ENCODE measurements at places on chromosomes 12 and 14. TPM values are rescaled to one million over a fixed set of nuclear protein-coding genes. Genes with fewer than 3 reads are reported as not detected.

DNA sequence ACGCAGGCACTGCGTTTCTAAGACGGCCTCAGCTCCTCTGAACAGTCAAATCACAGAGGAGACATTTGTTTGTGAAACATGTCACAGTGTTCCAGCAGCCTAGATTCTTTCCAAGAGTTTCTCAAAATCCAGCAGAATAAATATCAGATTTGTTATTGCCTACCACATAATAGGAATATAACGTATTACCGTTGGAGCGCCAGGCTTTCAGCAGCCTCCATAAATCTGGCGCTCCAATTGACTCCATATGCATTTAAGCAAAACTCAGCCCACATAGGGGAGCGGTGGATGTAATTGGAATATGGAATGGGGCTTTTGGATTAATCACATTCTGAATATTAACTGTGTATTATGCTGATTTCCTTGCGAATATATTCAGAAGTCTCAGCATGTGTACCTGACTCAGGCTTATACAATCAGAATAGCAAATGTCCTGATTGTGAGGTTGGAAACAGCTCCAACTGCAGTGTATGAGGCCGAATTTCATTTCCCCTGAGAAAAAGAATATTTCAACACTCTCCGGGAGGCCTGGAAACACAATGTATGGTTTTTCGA is 174.0 kb downstream of the ASCL4 start:
- no peak for DNase-seq

DNA sequence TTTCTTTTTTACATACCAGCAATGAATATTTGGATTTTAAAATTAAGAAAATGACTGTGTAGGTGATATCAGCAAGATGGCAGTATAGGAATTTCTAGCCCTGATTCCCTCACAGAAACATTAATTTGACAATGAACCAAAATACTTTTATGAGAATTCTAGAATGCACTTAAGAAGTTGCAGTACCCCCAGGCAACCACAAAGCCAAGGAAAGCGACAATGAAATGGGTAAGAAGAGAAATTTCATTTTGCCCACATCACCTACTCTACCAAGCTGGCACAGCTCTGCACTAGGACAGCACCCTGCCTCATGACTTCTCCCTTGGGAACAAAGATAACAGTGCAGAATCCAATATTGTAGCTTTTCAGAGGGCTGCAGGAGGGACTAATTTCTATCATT is 6.6 kb downstream of the OR9K2 start:
- no peak for DNase-seq

GRCh38 chr14:53020193-53020932 is 69.5 kb upstream of the FERMT2 start:
- DNase-seq = no peak

Gene KLRD1
- 2.8 TPM for total RNA-seq

DNA sequence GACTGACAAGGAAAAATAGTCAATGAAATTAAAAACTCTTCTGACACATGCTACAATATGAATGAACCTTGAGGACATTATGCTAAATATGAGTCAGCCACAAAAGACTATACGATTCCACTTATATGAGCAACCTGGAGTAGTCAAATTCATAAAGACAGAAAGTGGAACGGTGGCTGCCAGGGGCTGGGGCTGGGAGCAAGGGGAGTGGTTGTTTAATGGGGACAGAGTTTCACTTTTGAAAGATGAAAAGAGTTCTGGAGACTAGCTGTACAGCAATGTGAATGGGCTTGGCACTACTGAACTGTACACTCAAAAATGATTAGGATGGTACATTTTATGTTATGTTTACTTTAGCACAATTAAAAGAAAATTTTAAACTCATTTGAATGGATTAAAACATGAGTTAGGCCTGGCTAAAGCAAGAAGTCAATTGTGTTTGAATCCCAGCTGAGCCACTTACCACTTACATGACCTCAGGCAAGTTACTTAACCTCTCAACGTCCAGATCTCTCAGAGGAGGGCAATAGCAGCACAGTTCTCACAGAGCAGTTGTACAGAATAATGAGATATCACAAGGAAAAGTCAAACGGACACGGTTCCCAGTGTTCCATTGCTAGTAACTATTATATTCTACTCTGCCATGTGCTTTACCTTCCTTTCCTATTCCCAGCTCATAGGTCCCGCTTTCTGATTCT is 102.5 kb downstream of the SPTSSA start:
- DNase-seq = no peak

GRCh38 chr14:22370084-22370847 is 218.8 kb downstream of the DAD1 start:
- no peak for DNase-seq

DNA sequence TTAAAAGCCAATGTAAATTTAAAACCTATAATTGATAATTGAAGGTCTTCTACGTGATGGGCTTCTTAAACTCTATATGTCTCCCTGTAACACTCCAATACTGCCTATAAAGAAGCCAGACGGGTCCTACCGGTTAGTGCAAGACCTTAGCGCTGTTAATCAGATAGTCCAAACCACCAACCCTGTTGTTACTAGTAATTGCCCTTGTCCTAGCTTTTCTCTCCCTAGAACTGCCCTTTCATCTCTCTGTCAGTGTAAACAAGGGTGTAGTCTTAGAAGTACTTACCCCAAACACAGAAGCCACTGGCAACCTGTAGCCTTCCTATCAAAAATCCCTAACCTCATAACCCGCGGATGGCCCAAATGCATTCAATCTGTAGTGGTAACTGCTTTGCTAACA is 243.0 kb upstream of the DIO3 start:
- no peak for DNase-seq

DNA sequence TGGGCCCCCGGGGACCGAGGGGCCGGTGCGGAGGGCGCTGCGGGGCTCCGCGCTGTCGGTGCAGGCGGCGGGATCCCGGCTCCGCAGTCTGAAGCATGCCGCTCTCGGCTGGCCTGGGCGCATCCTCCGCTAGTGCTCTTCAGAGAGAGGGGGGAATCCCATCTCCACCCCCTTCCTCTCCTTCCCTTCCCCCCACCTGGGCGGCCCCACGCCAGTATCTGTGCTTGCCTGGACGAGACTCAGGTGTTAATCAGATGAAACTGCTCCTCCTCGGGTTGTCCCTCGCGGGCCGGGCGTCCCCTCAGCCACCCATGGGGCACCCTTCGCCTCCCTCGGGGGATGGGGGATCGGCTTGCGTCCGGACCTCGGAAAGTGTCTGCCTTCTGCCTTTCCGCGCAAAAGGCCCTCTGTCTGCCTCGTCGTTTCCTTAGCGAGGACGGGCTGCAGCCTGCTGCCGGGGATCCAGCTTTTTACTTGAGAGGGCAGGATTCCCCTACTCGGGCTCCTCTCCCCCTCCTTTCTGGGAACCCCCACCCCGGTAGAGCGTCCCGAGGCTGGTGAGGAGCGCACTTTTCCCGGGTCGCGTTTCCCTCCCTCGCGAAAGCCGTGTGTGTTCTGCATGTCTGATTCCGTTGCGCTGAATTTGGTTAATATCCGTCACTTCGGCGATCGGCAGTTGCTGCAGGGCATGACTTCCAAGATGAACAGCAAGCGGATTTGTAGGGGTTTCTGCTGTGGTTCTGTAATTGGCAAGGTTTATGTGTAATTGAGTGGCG is 1.1 kb downstream of the GPHN start:
- peak; percentile 63 for DNase-seq

DNA sequence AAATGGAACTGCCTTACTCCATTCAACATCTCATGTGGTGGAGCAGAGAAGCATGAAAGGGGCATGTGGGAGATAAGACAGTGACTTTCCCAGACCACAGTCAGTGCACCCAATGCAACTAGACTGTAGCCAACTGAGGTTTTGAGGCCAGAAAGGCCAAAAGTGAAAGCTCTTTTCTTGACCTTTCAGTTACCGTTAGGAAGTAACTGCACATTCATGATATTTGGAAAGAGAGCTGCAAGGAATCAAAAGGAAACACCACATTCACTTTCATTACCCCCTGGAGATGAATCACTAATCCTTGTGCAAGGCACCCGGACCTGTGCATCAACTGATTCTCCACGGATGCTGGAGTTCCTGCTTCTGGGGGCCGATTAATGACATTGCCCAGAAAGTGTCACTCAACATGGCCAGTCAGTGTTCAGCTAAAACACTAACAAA is 72.9 kb upstream of the ELK3 start:
- DNase-seq = no peak

Gene RASSF3
- total RNA-seq = 60.2 TPM

Gene ADAM21
- not detected for total RNA-seq

Gene CSRP2
- 10.6 TPM for total RNA-seq

Gene SERPINA6
- total RNA-seq = not detected

DNA sequence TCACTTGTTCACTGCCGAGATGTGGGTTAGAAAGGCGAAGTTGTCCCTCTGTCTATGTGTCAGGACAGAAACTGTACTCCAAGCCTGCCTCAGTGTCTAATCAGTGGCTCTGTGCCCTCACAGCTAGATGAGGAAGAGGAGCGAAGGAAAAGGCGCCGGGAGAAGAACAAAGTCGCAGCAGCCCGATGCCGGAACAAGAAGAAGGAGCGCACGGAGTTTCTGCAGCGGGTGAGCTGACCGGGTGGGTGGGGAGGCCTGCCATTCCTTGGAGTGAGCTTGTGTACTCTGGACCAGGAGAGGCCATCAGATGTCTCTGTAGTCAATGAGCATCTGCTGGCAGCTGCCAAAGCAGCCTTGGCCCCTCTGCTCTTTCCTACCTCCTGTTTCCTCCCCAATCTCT is 33.5 kb downstream of the JDP2 start:
- DNase-seq = no peak

Gene ACOT4
- total RNA-seq = 4.3 TPM

GRCh38 chr14:69580009-69580577 is 5.4 kb upstream of the CCDC177 start:
- DNase-seq = no peak

- no peak for DNase-seq
Measured at GRCh38 chr12:127687181-127687580, 579.8 kb upstream of the TMEM132C start.

Gene LRRC10
- total RNA-seq = not detected

DNA sequence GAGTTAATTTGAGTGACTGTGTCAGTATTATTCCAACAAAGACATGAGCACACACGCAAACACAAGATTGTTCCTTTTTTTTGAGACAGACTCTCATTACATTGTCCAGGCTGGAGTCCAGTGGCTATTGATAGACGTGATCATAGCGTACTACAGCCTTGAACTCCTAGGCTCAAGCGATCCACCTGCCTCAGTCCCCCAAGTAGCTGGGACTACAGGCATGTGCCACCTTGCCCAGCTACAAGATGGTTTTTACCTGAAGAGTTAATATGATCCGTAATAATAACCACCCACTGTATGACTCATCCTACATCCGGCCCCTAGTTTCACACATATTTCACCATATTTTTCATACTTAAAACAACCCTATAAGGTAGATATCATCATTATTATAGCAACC is 26.8 kb downstream of the BCAT1 start:
- DNase-seq = no peak

GRCh38 chr14:77507762-77508161 is 9.1 kb upstream of the ISM2 start:
- no peak for DNase-seq

DNA sequence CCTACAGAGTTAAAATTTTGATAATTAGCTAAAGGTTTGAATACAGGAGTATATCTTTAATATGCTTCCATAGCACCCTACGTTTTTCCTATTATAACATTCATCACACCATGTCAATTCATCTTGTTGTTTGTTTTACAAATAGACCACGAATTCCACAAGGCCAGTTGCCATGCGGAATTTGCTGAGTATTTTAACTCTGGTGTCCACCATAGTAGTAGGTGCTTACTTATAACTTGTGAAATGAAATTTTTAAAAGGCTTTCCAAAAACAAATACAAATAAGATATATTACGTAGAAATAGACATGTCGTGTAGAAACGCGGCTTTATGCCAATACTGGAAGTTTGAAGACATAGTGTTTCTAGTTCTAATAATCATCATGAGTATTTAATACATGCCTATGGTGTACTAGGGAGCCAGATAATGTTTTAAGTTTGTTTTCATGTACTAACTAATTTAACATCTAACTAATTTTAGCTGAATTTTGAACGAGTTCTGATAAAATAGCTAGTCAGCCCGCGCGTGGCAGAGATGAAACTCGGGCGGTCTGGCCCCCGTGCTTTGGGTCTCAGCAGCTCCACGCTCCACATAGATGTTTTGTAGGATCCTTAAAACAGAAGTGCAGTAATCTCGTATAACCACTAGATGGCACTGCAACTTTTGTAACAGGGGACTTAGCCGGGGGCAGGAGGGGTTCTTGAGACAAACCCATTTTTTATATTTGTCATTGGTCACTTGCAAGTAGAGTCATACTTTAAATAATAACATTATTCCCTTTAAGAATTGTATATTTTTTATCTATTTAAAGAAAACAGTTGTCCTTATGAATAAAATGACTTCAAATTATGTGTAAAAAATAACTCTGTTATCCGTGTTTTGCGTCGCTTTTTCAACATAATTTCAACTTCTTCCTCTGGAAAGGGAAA is 10.2 kb downstream of the CD69 start:
- DNase-seq = no peak

DNA sequence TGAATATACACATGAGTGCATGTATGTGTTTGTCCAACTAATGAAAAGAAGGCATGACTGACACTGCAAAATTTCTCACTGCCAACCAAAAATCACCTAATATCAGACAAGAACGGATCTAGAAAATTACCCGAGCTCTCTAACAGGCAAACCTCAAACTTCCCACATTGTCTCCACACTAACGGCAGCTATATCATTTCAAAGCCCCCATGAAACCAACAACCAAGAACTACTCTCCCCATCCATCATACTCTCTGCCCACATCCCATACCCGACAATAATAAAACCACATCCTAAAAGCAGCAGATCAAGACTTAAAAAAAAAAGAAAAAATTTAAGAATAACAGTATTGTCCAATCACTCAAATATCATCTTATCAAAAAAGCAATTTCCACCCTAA is 227.1 kb downstream of the CEP128 start:
- no peak for DNase-seq

Measured in Peyer's patch (tissue), 4 donors.